ENCODE measurements at places on chromosomes 1 and 21. TPM values are rescaled to one million over a fixed set of nuclear protein-coding genes. Genes with fewer than 3 reads are reported as not detected.

Gene KPRP
- not detected for total RNA-seq

Gene SPRR1B
- not detected for total RNA-seq

Gene ZRANB2
- total RNA-seq: 21.3 TPM

Gene CD164L2
- not detected for total RNA-seq

Gene ADORA1
- total RNA-seq: 0.90 TPM

Gene NIT1
- total RNA-seq: 31.2 TPM

Gene RPTN
- total RNA-seq: not detected

Gene E2F2
- 2.6 TPM for total RNA-seq

Gene MDM4
- 5.0 TPM for total RNA-seq

Gene TMEM51
- 28.6 TPM for total RNA-seq

Gene GBP7
- not detected for total RNA-seq

Gene FCRL5
- total RNA-seq: not detected

Gene LCE1C
- not detected for total RNA-seq

Gene SLAMF9
- 0.68 TPM for total RNA-seq

Gene PIK3R3
- 1.3 TPM for total RNA-seq

Gene OR2AK2
- total RNA-seq: not detected

Gene LMOD1
- not detected for total RNA-seq

Gene HNRNPCL2
- not detected for total RNA-seq

Gene LAMC2
- total RNA-seq: 21.1 TPM

Gene FOXD2
- total RNA-seq: 0.66 TPM

Gene OR2G6
- total RNA-seq: not detected

Gene SPRR2G
- not detected for total RNA-seq

Gene AGPAT3
- 26.1 TPM for total RNA-seq

Gene CA6
- total RNA-seq: not detected

Gene RPS6KC1
- 11.2 TPM for total RNA-seq

Gene TTC24
- total RNA-seq: not detected

Gene TCHHL1
- not detected for total RNA-seq

Gene RNU1-2
- total RNA-seq: not detected

Gene MEF2D
- total RNA-seq: 26.4 TPM

Gene GOLPH3L
- 15.9 TPM for total RNA-seq

Gene C4BPA
- 0.99 TPM for total RNA-seq

Gene KCNE2
- total RNA-seq: not detected

Gene AXDND1
- 0.48 TPM for total RNA-seq

Gene AKR7A3
- 0.06 TPM for total RNA-seq

Gene FBXO28
- 24.0 TPM for total RNA-seq

Gene SPRR2F
- not detected for total RNA-seq

Gene FAM151A
- 0.29 TPM for total RNA-seq

Gene MEAF6
- 44.8 TPM for total RNA-seq

Gene THEM5
- not detected for total RNA-seq

Gene FH
- 90.2 TPM for total RNA-seq

Gene TLCD4
- 12.4 TPM for total RNA-seq

Gene TTLL7
- 3.2 TPM for total RNA-seq

Gene DNM3
- total RNA-seq: 0.40 TPM

Gene RUNX3
- 4.2 TPM for total RNA-seq

Gene FTCD
- not detected for total RNA-seq

Gene TSPAN1
- total RNA-seq: 3.5 TPM

Measured in A549 treated with Hydrocortisone at 1 μM for 4 hours (cell line).